ENCODE measurements at places on chromosomes 16 and 17.

DNA sequence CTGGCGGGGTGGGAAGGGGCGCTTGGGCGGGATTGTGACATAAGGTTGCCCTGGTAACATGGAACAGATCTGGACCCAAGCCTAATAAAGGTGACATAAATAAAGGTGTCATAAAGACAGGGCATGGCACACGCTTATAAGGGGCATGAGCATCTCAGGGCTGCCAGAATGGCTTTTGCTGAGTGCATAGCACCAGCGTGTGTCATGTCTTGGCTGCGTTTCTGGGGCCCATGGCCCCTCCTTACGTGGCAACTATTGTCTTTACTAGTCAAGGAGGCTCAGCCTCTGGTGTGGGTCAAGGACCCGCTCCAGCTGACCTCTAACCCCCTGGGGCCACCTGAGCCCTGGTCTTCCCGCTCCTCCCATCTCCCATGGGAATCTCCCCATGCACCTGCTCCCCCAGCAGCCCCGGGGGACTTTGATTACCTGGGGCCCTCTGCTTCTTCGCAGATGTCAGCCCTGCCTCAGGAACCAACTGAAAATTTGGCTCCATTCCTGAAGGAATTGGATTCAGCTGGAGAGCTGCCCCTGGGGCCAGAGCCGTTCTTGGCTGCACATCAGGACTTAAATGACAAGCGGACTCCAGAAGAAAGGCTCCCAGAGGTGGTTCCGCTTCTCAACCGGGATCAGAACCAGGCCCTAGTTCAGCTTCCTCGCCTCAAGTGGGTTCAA, 13.9 kb downstream of the LRRC37B start:
- no peaks in the 10 kb centered on the region for H3K4me1 ChIP-seq
- DNase-seq = no peak
- no peak overlapping the region for H3K27ac ChIP-seq
- H3K27me3 ChIP-seq = no peaks in the 10 kb centered on the region
- H3K4me3 ChIP-seq = no peak overlapping the region

- H3K4me1 ChIP-seq = no peaks in the 10 kb centered on the region
- H3K27me3 ChIP-seq = no peaks in the 10 kb centered on the region
- DNase-seq = no peak
Measured at GRCh38 chr16:64579712-64580111, 542.2 kb downstream of the CDH11 start.

DNA sequence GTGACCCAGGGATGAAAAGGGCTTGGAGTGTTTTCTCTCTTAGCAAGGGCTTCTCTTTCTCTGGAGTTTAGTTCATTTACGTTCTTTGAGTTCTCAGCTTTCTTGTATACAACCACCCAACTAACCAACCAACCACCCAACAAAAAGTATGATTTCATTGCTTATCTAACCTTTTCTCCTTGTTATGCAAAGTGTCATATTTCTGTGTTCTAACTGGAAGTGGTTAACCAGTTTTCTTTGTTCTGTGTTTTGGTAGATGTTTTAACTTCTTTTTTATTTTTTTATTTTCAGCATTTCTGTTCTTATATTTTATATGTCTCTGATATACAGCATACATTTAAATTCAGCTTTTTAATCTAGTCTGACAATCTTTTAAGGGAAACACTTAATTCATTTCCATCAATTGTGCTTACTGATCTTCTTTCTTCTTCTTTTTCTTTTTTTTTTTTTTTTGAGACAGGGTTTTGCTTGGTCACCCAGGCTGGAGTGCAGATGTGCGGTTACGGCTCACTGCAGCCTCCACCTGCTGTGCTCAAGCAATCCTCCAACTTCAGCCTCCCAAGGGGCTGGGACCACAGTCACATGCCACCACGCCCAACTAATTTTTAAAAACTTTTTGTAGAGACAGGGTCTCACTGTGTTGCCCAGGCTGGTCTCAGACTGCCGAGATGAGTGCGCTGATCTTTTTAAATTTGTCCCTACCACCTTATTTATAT, 29.6 kb downstream of the NLK start:
- H3K4me3 ChIP-seq = no peak overlapping the region
- no peaks in the 10 kb centered on the region for H3K36me3 ChIP-seq
- H3K4me1 ChIP-seq = peaks cover 4% of the 10 kb centered on the region

- H3K4me1 ChIP-seq = no peaks in the 10 kb centered on the region
- DNase-seq = no peak
- no peaks in the 10 kb centered on the region for H3K27me3 ChIP-seq
- no peak overlapping the region for H3K4me3 ChIP-seq
- H3K27ac ChIP-seq = no peak overlapping the region
- H3K36me3 ChIP-seq = no peaks in the 10 kb centered on the region
Measured at GRCh38 chr16:19212059-19212458, 44.0 kb downstream of the SYT17 start.

GRCh38 chr17:50634224-50634914, at the start of gene ABCC3:
Gene ABCC3, plus strand, starts transcription at chr17:50634881. Its CDS starts 56 bp downstream, at chr17:50634937.
- peaks cover 9% of the 10 kb centered on the region for H3K4me1 ChIP-seq
- H3K36me3 ChIP-seq = no peaks in the 10 kb centered on the region
- H3K27me3 ChIP-seq = peaks cover 33% of the 10 kb centered on the region
- no peak within 1 kb of the TSS for H3K4me3 ChIP-seq
- peak; percentile 23 for DNase-seq

DNA sequence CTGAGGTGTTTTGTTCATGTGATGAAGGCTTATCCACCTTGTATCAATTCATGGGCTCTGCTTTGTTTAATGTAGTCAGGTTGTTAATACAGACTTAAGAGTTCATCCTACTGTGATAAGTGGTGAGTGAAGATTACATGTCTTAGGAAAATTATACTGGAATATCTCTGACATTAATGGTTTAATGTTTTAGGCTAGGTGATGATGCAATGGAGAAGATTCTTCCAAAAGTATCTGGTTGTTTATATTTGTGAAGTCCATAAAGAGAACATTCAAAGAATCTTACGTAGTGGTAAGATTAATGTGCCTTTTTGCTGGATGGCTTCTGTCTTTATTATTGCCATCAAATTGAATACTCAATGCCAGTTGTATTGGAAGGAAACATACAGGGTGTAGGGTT, 236.4 kb downstream of the BCAS3 start:
- H3K36me3 ChIP-seq = no peaks in the 10 kb centered on the region
- H3K4me3 ChIP-seq = no peak overlapping the region
- no peak for DNase-seq
- no peaks in the 10 kb centered on the region for H3K4me1 ChIP-seq
- no peaks in the 10 kb centered on the region for H3K27me3 ChIP-seq
- no peak overlapping the region for H3K27ac ChIP-seq

Data from trophoblast cell (in vitro differentiated cells and primary cell).